Stimulated activated CD8-positive, alpha-beta memory T cell treated with anti-CD3 and anti-CD28 coated beads, Interleukin-15, amount 100 ng/mL, for 48 hours (primary cell): ENCODE measurements at places on chromosomes 16 and 17.

- no peak for DNase-seq
These were observed 4.9 kb downstream of the RARA start for GRCh38 chr17:40313668-40314583.

GRCh38 chr17:14940938-14941265 lies 324.2 kb downstream of the PMP22 start:
- no peak for DNase-seq

DNA sequence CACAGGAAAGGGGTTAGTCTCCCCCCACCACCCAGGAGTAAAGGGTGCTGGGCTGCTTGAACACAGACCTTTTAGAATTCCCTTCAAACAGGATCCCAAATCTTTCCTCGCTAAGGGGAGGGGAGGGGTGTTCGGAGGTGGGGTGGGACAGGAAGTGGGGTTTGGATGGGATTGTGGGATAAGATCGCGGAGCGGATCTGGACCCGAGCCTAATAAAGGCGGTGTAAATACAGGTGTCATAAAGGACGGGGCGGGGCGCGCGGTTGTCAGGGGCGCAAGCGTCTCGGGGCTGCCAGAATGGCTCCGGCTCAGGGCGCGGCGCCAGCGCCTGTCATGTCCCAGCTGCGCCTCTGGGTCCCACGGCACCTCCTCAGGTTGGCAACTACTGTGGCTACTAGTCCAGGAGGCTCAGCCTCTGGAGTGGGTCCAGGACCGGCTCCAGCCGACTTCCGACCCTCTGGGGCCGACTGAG lies 59.8 kb upstream of the FBXO47 start:
- DNase-seq: no peak

- DNase-seq: no peak
These were observed 13.8 kb upstream of the DUSP14 start for GRCh38 chr17:37475731-37476420.

DNA sequence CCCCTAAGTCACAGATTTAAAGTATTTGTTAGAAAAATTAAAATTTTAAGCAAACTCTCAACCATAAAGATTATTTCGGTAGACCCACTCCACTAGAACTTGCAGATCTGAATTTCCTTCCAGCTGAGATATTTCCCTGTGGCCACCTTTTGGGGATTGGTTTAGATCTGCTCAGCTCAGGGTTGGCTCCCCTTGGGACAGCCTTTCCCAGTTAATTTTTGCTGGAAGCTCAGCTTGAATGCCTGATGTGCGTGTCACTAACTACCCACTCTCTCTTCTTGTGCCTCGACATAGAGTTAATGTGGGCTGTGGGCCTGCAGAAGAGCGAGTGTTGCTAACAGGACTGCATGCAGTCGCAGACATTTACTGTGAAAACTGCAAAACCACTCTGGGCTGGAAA lies 57.6 kb downstream of the YPEL2 start:
- no peak for DNase-seq
